Chondrocyte (in vitro differentiated cells): ENCODE measurements at places on chromosomes 1 and 21. TPM values are rescaled to one million over a fixed set of nuclear protein-coding genes. Genes with fewer than 3 reads are reported as not detected.

PAQR6 gene
- total RNA-seq: 4.9 to 6.9 TPM (median 4.9 TPM) in 3 replicates

LDLRAD2 gene
- total RNA-seq: 0.07 to 0.23 TPM in 2 of 3 replicates, not detected in the other

GRCh38 chr21:42568866-42569731 lies 55.4 kb downstream of the SLC37A1 start:
- H3K4me1 ChIP-seq: no peaks in the 10 kb centered on the region
- H3K27me3 ChIP-seq: no peaks in the 10 kb centered on the region
- no peak overlapping the region for H3K4me3 ChIP-seq

SSBP3 gene
- total RNA-seq: 22.0 to 41.2 TPM (median 26.2 TPM) in 3 replicates

- H3K4me1 ChIP-seq: no peaks in the 10 kb centered on the region
- no peak overlapping the region for H3K27ac ChIP-seq
- H3K27me3 ChIP-seq: peaks cover 40% of the 10 kb centered on the region
- peaks cover 7% of the 10 kb centered on the region for H3K36me3 ChIP-seq
- no peak for DNase-seq
- no peak overlapping the region for H3K4me3 ChIP-seq
Observed at GRCh38 chr1:51093581-51093980, 8.4 kb upstream of the C1orf185 start.

DNA sequence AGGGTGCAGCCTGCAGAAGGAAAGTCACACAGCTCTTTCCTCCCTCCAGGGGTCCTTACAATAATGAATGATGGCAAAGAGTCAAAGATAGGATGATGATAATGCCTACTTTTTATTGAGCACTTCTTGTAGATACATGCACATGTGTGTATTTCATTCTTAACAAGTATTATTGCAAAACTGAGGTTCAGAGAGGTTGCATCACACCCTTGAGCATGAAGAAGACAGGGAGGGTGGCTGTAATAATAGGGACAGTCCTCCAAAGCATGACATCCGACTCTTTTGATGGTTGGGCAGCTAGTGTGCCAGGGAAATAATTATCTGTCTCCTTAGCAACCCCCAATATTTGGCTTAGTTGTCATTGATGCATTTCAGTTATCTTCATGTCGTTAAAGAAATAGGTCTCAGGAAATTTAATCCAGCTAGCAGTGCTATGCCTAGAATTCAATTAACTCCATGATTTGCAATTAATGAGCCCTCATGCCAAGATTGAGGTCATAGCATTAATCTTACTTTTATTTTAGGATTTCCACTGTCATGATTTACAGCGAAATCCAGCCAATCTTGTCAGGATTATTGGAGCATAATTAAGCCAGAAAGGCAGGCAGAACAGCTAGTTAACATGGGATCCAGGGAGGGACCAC lies 35.0 kb downstream of the DNAJC6 start:
- H3K4me1 ChIP-seq: peaks cover 10% of the 10 kb centered on the region
- no peak overlapping the region for H3K27ac ChIP-seq
- no peaks in the 10 kb centered on the region for H3K27me3 ChIP-seq
- no peak overlapping the region for H3K4me3 ChIP-seq
